Suprapubic skin (tissue), 4 donors: ENCODE measurements at places on chromosomes 1 and 21.
A peak's percentile ranks its signal among the peaks of the same experiment; 100 is the strongest.

DNA sequence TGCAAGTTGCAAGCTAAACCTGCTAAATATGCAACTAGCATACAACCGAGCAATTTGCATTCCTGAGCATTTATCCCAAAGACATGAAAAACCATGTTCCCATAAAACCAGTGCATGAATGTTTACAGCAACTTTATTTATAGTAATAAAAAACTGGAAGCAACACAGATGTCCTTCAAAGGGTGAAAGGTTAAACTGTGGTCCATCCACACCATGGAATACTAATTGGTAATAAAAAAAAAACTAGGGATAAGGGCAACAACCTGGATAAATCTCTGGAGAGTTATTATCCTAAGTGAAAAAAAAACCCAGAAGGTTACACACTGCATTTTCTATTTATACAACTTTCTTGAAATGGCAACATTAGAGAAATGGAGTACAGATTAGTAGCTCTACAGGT, 474.1 kb downstream of the SMYD3 start:
- no peak for DNase-seq

DNA sequence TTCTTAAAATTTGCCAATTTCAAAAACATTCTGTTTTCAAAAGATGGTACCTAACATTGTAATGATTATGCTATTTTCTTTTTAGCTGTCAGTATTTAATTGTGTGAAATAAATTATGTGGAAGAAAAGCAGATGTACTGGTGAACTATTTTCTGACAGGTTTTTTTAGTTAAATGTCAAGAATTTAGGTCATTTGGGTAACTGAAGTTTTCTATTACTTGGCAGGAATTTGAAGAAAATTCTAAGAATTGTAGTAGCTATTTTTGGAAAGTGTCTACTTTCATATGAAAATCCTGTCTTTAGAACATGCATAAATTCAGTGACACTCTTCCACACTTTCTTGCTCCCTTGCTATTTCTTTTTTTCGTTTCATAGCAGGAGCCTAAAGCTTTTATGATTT, 28.5 kb upstream of the PTPRC start:
- DNase-seq, result no peak

GRCh38 chr1:85697895-85698294, 10.3 kb downstream of the ZNHIT6 start:
- DNase-seq, result no peak

GRCh38 chr21:38351961-38352521, 95.2 kb downstream of the KCNJ15 start:
- peak; percentile 48 for DNase-seq

GRCh38 chr1:54291276-54292001, 91.5 kb downstream of the MRPL37 start:
- no peak for DNase-seq

- peak; percentile 70 for DNase-seq
Measured at GRCh38 chr1:227901906-227902640, 45.7 kb downstream of the WNT9A start.

GRCh38 chr1:228238007-228238406, 30.2 kb downstream of the OBSCN start:
- DNase-seq, result no peak

- no peak for DNase-seq
Measured at GRCh38 chr21:14046401-14046800, 164.4 kb downstream of the LIPI start.

DNA sequence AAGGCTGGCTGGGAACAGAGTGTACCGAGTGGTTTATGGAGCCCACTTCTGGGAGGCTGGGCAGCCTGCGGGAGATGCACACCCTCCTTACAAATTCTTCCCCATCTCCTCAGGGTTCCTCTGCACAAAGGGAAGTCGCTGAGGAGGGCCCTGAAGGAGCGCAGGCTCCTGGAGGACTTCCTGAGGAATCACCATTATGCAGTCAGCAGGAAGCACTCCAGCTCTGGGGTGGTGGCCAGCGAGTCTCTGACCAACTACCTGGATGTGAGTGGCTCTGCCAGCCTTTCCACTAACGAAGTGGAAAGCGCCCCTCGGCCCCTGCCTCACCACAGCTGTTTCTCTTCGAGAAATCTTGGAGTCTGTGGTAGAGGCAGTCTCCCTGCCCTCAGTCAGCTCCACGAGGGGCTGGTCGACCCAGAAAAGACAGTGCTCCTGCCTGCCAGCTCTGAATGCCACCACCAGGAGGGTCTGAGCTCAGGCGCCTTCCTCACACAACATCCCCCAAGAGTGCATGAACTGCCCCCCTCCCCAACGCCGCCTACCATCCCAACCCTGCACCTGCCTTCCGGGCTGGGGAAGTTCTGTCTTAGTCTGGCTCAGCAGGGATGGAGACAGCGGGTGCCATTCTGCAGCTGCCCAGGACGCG, 31.8 kb downstream of the PROK1 start:
- DNase-seq, result no peak

DNA sequence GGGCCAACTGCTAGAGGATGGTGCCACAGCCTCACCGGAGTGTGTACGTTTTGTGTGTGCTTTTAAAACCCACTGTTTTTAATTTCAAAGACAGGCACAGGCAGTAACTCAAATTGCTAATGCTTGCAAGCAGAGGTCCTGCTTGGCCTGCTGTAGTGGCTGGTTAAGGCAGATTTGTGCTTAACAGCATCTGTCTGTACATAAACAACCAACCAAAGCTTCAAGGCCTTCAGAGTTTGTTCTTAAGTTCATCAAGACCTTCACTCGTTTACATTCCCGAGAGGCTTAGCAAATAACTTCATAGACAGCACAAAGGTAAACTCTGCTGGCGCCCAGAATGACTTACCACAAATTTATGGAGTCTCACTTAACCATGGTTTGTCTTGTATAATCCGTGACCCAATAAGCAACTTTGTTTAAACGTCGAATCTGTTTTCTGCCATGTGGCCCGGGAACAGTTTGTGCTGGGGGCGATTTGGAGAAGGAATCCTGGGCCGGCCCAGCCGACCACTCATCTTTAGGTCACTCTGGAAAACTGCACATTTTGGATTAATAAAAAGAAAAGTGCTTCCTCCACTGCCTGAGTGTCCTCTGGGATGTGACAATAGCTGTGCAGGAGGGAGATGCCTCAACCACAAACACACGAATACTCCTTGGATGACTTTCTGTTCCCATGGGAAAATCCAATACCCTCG, 58.1 kb downstream of the CAPZB start:
- DNase-seq, result no peak

GRCh38 chr1:17636612-17637011, 97.1 kb downstream of the ARHGEF10L start:
- no peak for DNase-seq

- no peak for DNase-seq
Measured at GRCh38 chr1:32859915-32860314, 10.8 kb downstream of the FNDC5 start.

- DNase-seq, result no peak
Measured at GRCh38 chr1:226108935-226109828, 46.7 kb downstream of the H3-3A start.

DNA sequence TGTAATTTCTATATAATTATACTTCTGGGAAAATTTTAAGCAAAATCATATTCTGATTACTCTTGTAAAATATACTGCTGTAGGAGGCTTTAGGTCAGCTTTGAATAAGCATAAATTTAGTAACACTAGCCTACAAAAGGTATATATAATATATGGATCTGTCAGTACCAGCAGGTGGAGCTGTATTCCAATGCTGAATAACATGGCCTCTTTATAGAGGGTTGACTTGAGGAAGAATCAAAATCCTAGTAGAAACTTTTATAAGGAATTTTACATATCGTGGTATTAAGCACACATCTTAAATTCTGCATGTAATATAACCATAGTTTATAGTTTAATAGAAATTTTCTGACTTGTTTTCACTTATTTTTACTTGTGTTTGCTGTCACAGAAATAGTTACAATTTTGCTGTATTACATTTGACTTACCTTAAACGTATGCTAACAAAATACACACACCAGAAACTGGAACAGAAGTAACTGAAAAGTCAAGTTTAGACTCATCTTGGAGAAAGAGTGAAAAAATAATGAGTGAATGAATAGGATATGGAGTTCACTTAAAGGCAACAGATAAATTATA, 79.3 kb downstream of the HMCN1 start:
- DNase-seq, result no peak

DNA sequence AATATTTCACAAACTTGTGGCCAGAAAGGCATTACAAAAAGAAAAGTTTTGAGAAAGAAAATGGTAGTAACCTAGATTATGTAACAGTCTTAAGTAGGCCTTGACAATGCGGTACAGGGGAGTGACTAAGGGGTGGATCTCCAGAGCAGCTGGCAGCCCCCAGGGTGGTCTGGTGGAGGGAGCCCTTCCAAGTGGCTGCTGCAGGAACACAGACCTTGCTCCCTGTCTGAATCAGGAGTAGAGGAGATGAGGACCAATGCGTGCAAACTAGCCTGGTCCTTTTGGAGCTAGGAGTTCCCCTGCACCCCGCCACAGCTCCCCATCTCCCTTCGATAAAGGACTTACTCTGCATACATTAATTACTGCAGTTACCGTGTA, 189.0 kb downstream of the NFIA start:
- DNase-seq, result no peak

DNA sequence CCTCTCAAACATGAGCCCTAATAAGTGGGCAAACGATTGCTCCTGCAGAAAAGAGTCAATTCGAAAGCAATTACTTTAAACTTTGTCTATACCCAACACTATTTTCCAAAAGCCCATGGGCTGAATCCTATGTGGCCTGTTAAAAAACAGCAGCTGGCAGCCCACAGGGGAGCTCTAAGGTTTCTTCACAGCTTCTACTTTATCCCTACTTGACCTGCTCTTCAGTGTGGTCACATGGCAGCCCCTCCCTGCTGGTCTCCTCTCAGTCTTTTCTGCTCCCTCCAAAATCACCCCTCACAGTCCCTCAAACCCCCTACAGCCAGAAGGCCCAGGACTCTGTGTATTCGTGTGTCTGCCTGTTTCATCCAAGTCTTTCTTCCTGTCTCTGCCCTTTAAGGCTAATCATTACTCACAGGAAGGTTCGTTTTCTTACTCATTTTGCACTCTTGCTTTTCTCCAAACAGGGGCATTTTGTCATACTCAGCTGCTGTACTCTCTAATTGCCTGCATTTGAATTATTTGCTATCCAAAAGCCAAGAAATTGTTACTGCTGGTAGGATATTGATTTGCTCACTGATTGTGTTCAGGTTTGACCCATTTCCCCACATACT, 62.4 kb upstream of the FAM3B start:
- DNase-seq, result no peak

GRCh38 chr1:175540896-175541645, 202.3 kb downstream of the TNR start:
- no peak for DNase-seq

DNA sequence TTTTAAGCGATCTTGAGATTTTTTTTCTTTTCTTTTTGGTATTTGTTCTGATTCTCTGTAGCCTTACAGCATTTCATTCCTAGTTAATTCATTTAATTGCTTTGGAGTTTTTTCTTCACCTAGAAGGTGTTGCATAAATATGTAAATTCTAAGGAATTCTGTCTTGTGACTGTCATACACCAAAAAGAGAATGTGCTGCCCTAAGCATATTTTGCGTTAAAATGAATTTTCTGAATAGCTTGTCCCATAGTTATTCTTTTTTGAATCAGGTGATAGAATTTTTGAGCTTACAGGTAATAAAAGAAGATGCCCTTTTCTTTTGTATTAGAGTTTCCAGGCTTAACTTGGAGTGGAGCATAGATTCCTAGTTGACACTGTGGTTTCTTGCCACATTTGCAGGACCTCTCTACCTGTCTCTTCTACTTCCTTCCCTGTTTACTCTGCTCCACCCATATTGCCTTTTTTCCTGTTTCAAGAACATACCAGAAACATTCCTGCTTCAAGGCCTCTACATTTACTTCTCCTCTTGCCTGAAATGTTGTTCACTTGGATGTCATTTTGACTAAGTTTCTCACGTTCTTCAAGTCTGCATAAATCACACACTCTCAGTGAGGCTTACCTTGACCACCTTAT, 53.2 kb downstream of the KIF1B start:
- DNase-seq, result no peak
